ENCODE measurements at places on chromosomes 6 and 20.

GRCh38 chr6:78867020-78867369 lies 356 bp upstream of the IRAK1BP1 start:
- DNase-seq = no peak

DNA sequence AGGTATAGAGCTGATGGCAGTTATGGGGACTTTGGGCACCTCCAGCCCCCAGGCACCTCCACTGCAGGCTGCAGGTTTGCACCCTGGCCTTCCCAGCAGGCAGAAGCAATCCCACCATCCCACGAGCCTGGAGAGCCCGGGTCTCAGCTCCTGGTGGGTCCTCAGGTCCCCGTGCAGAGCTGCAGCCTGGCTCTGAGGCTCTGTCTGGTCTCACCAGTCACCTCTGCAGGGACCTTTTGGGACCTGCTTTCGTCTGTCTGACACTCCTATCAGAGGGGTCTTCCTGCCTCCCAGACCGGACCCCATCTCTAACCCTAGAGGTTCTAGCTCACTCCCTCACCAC lies 41.9 kb downstream of the FGD2 start:
- DNase-seq = no peak

DNA sequence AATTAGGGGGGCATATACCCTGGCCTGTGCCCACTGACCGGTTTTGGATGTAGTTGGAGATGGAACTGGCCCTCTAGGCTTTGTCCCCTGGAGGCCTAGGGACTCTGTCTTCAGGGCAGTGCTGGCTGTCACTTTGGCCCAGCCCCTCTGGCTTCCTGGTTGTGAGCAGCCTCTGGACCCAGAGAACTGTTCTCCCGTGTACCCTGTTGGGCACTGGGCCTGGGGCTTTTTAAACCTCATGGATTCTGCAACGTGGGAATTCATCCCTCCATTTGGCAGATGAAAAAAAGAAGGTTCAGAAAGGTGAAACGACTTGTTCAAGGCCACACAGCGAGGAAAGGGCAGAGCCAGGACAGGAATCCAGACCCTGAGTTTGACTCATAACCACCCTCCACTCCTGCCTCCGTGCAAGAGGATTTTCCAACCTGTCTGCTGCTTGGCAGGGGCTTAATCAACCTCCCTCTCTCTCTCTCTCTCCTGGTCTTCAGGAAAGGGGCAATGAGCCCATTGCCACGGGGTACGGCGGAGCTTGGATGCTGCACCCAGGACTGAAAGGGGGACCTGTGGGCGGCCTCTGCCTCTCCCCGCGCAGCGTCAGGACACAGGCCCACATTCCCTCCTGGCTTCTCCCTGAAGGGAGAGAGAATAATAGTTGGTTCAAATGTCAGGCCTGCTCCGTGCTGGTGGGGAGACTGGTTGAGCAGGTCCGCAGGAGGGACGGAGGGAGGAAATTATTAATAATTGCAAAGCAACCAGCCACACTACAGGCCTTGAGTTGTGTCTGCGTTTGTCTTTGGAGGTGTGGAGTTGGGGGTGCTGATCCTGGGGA lies 56.0 kb downstream of the CEBPB start:
- no peak for DNase-seq

GRCh38 chr6:33075568-33076405 lies at the start of gene HLA-DPB1:
HLA-DPB1 (plus strand) TSS chr6:33075990; CDS start chr6:33076042, 52 bp downstream.
- no peak for DNase-seq

All from anterior cingulate cortex (tissue), 58 donors.